Activated CD4-positive, CD25-positive, alpha-beta regulatory T cell (primary cell): ENCODE measurements at places on chromosomes 7 and 10.

- DNase-seq, result no peak
Measured at GRCh38 chr10:5813091-5813340, 218 bp downstream of the GDI2 start.

GRCh38 chr10:125158275-125158600 lies 2.1 kb downstream of the CTBP2 start:
- DNase-seq, result no peak

- DNase-seq, result no peak
Measured at GRCh38 chr10:56622335-56622973, 261.4 kb upstream of the ZWINT start.

GRCh38 chr7:55131142-55131929 lies 112.5 kb downstream of the EGFR start:
- DNase-seq, result no peak

DNA sequence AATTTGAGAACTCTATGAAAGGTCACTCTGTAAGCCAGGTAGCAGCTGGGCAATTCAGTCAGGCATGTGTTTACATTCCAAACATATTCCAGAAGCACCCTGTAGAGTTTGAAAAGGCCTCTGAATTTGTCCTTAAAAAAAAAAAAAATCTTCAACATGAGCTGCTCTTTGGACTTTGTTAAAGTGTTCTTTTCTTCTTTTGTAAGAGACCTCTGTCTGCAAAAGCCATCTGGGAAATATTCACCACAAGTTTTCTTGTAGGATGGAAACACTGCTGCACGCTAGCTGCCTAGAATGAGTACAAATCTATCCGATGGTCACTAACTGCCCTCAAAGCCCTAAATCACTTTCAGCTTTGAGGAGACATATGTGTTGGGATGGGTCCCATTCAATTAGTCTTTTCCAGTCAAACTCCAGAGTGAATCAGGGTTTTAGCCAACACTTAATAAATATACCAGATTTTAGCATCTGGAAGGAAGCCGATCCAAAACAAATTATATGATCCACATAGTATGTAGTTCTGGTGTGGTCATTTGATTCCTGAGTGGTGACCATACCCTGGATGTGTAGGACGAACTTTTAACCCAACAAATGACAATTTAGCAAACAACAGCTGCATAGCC lies 85.9 kb downstream of the CD36 start:
- DNase-seq, result no peak

DNA sequence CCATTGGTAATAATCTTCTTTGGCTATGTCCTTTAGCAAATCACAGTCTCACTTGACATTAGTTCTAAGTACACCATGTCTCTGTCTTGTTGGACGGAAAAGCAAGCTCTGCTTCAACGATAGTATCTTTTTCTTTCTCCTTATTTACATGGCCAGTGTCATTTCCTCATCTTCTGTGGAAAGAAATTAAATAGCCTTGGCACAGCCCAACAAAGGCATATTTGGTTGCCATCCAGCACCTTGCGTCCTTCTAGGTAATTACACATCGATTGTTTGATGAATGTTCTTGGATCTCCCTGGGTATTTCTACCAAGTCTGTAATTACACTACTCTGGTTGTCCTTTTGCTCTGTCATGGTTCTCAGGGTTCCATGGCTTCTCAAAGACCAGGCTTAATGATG lies 183.1 kb downstream of the CHN2 start:
- no peak for DNase-seq

GRCh38 chr10:132446661-132447445 lies 49.9 kb downstream of the PWWP2B start:
- DNase-seq, result peak; percentile 39

GRCh38 chr10:131061216-131061615 lies 250.3 kb downstream of the TCERG1L start:
- DNase-seq, result no peak

- DNase-seq, result no peak
Measured at GRCh38 chr10:87585565-87586514, 73.8 kb upstream of the PAPSS2 start.

DNA sequence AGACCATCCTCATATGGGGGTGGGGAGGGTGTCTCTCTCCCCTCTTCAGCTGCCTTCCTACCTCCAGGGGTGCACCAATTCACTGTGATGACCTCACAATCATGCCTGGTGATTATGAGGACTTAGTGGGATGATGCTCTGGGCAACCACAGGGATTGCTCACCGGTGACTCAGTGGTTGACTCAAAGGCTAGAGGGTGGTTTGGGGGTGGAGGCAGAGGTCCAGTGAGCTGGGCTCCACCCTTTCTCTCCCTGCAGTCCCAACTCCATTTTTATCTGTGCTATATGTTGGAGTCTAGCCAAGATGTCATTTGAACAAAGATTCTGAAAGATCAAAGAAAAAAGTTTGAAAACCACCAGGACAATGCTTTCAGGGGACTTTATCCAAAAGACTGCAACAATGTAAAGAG lies 286.9 kb downstream of the KCNMA1 start:
- no peak for DNase-seq

- no peak for DNase-seq
Measured at GRCh38 chr7:100584683-100585510, 1.0 kb downstream of the LRCH4 start.

- DNase-seq, result no peak
Measured at GRCh38 chr10:79293841-79294581, 53.3 kb upstream of the PPIF start.
